ENCODE measurements at places on chromosomes 5 and 9.

- DNase-seq, result no peak
Measured at GRCh38 chr9:137042751-137043727, 2.9 kb downstream of the NPDC1 start.

- no peak for DNase-seq
Measured at GRCh38 chr9:136339173-136339957, 12.0 kb downstream of the GPSM1 start.

- DNase-seq, result no peak
Measured at GRCh38 chr5:104778-105296, 12.9 kb downstream of the PLEKHG4B start.

DNA sequence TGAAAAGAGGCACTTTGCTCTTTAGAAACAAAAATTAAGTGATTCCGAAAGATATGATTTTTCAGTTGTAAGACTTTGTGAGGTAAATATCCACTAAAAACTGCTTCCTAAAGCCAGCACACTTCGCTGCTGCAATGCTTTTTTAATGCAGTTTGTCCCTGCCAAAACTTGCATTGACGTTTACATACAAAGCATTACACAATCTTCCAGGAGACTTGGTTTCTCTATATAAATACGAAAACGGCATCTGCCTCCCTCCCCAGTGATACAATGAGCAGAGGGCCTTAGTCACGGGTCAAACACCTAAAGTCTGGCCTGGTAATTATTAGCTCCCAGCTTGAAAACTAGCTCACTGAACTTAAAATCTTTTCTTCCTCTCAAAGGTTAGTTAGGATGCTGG is 170.7 kb downstream of the TSSK1B start:
- no peak for DNase-seq

GRCh38 chr9:130421802-130422276 is 22.9 kb upstream of the ASS1 start:
- no peak for DNase-seq

- no peak for DNase-seq
Measured at GRCh38 chr5:169296419-169297143, 4.4 kb downstream of the SLIT3 start.

DNA sequence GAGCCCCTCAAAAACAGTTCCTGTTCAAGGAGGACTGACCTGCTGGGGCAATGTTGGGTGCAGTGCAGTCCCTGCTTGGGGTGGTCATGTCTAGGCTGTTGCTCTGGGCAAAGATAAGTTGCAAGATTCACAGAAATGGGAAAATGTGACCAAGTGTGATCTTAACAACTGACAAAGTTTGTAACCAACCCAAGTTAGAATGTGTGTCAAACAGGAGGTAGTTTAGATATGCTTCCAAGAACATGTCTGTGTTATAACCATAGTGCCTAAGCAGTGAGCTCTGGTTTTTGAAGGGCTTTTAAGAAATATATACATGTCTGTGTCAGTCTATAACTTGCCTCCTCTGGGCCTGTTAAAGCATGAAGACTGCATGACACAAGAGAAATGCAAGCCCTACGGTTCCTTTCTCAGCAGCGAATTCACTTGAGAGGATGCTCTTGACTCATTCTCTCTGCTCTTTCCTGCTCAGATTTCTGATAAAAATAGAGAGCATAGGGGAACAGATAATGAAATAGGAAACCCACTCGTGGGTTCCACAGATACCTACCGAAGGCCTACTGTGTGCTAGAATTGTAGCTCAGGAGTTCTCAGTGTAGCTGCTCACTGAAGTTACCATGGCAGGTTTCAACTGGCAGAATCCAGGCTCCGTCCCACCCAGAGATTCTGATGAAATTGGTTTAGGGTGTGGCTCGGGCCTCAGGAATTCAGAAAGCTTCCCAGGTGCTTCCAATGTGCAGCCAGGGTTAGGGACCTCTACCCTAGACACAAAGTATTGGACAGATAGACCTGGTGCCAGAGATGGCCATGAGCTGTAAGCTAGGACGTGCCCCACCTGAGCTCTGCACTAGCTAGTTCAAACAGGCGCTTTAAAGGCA is 52.4 kb downstream of the ARHGEF37 start:
- DNase-seq, result no peak

GRCh38 chr5:24094081-24094679 is 550.6 kb downstream of the CDH10 start:
- no peak for DNase-seq

DNA sequence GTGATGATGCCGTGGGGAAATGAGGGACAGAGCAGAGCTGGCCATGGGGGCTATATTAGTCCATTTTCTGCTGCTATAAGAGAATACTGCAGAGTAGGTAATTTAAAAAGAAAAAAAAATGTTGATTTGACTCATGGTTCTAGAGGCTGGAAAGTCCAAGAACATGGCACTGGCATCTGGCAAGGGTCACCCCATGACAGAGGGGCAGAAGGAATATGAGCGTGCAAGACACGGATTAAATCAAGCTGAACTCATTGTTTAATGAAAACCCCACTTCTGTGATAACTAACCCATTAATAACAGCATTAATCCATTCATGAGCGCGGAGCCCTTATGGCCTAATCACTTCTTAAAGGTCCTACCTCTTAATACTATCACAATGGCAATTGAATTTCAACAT is 68.8 kb downstream of the SNX18 start:
- no peak for DNase-seq

- DNase-seq, result no peak
Measured at GRCh38 chr9:78089111-78089510, 57.5 kb upstream of the GNAQ start.

DNA sequence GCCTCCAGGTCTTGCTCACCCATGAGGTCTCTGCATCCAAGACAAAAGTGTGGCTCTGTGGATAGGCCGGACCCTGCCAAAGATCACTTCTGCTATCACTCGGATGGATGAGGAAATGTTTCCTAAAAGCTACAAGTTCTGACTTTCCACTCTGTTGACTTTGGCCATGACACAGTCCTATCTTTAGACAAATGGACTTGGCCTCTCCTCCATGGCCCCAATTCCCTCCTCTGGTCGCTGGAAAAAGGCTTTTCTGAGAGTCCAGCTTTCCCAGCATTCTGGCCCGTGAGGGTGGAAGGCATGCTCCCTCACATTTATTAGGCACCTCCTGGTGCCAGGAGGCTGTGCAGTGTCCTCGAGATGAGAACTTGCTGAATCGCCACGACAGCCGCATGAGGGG is 83.1 kb downstream of the COL27A1 start:
- DNase-seq, result no peak

DNA sequence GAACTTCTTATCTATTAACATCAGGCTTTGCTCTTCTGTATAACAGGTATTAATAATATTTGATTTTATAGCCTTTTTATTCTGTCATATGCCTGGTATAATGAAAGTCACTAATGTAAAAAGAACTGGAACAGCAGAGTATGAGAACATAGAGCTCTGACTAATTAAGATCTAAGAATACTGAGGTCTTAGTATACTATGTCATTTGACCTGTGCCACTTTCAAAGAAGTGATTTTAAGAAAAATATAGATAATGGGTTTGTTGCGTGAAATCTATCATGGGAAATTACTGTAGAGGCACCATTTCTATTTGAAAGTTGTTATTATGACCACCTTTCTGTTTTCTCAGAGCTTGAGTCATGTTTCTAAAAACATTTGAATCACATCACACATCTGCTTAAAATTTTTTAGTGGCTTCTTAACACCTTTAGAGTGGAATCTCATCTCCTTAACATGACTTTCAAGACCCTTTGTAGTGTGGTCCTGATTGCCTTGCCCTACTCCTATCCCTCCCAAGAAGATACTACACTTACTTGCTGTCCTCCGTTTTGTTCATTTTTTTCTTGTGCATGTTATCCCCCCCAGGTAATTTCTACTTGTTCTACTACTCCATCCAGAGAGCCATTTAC is 14.3 kb downstream of the WDR36 start:
- no peak for DNase-seq

- DNase-seq, result no peak
Measured at GRCh38 chr5:111747337-111747736, 9.7 kb downstream of the NREP start.

DNA sequence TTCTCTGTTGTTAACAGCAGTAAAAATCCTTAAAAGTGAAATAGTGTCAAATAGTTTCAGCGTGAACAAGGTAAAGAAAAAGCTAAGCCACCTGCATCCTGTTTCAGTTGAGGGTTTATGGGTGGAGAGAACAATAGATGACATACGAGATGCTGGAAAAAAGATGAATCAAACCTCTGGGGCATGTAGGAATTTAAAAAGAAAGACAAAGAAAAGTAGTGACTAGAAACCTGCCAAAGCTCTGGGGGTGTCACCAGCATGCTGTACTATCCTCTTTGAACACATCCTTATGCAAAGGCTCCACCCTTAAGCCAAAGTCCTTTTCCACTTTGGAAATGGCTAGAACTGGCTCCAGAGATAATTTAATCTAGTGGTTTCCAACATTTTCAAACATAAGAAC is 22.2 kb downstream of the SCAI start:
- no peak for DNase-seq

DNA sequence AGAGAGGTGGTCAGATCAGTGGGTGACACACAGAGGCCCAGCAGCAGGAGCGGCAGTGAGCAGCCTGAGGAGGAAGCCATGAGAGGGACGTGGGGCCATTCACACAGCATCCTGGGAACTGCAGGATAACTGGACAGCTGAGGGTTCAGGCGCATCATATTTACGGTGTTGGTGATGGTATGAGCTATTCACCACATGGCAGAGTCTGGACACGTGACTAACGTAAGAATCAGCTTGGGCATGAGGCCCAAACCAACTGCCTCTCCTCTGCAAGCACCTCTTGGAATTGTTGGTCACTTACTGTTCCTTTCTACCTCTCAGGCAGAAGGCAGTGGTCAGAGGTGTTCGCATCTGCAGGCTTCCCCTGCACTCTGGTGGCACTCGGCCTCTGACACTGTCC is 141.1 kb downstream of the ENTREP1 start:
- no peak for DNase-seq

DNA sequence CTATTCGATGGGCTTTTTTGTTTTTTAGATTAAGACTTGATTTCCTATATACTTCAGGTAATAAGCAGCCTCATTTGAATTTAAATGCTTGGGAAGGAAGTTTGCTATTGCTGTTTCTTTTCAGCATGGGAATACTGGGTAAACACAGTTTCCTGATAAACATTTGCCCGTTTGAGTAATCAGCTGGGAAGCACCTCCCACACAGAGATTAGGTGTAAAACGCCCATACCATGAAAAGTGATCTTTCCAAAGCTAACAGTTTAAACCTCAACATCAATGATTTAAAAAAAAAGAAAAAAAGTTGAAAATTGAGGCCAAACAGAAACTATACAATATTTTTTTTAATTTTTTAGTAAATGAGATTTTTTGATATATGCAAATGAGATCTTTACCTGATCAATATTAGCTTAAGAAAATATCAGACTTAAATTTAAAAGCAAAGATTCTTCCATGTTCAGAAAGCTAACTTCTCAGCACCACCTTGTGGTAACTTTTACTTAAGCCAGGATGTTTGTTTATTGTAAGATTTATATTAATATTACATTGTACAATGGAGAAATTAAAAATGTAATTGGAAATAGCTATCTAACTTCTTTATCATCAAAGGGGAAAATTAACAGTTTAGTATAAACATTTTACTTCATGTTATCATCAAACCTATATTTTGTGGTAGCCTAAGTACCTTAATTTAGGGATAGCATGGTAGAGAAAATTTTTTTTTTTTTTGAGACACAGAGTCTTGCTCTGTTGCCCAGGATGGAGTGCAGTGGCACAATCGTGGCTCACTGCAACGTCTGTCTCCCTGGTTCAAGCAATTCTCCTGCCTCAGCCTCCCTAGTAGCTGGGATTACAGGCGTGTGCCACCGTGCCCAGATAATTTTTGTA is 39.8 kb downstream of the F2RL2 start:
- DNase-seq, result no peak

DNA sequence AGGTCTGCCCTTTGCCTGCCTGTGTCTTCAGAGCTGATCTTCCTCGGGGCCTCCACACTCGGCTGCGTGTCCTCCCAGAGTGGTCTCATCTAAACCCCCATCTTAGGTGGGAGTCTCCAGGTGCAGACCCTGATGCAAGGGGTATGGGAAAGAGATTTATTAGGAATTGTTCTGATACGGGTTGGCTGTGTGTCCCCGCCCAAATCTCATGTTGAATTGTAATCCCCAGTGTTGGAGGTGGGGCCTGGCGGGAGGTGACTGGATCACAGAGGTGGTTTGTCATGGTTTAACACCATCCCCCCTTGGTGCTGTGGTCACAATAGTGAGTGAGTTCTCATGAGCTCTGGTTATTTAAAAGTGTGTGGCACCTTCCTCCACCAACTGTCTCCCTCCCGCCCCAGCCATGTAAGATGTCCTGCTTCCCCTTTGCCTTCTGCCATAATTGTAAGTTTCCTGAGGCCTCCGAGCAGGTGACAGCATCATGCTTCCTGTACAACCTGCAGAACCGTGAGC is 208.4 kb downstream of the AOPEP start:
- no peak for DNase-seq

DNA sequence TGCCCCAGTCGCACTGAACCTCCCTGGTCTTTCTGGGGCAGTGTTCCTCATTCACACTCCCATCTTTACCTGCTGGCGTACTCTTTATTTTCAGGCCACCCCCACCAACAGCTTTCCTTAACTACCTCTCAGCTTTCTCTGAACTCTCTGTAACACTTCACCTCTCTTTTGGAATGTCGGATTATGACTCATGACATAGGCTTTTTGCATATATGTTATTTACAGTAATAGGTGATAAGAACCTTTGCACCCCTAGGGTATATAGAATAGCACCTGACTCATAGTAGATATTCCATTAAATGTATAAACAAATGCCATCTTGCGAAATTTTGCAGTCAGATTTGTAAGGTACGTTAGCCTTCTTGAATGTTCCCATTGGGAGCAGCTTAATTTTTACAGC is 52.9 kb upstream of the MIER3 start:
- no peak for DNase-seq

GRCh38 chr9:69035438-69036308 is at the start of gene FXN:
TSS of gene FXN (plus strand) at chr9:69035752. CDS start at chr9:69035783, 31 bp downstream.
- peak; percentile 62 for DNase-seq

- DNase-seq, result no peak
Measured at GRCh38 chr5:139863361-139863760, 67.8 kb downstream of the PSD2 start.

GRCh38 chr5:132456296-132456986 is 34.1 kb downstream of the IRF1 start:
- DNase-seq, result no peak

GRCh38 chr5:8844206-8844605 is 701.7 kb downstream of the SEMA5A start:
- DNase-seq, result no peak

DNA sequence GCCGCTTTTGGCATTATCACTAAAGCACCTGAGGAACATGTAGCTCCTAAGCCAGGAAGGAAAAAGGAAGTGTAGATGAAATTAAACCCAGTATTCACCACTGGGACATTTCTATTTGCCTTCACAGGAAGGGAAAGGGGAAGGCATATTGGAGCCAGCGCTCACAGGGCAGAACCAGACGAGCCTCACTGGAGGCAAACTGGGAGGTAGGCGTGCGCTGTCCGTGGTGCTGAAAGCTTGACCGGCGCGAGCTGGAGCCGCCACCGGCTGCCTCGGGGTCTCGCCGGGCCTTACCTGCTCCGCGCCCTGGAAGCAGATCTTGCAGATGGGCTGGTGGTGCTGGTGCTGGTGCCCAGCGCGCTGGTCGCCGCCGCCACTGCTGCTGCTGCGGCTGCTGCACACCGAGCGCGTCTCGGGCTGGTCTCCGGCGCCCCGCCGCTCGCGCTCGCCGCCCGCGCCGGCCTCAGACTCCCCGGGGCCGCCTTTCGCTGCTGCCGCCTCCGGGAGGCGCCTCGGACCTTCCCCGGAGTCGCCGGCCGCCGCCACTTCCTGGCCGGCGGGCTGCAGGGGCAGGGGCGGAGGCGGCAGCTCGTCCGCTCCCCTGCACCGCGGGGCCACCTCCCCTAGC is 732 bp downstream of the MARCHF11 start:
- DNase-seq, result no peak

GRCh38 chr5:179603308-179603707 is 20.2 kb downstream of the HNRNPH1 start:
- no peak for DNase-seq
